CD4-positive, alpha-beta T cell treated with Interleukin-17A for 4 hours (primary cell): ENCODE measurements at places on chromosomes 3 and 15.

GRCh38 chr3:47047673-47048072 lies 68.2 kb downstream of the NBEAL2 start:
- DNase-seq = no peak

DNA sequence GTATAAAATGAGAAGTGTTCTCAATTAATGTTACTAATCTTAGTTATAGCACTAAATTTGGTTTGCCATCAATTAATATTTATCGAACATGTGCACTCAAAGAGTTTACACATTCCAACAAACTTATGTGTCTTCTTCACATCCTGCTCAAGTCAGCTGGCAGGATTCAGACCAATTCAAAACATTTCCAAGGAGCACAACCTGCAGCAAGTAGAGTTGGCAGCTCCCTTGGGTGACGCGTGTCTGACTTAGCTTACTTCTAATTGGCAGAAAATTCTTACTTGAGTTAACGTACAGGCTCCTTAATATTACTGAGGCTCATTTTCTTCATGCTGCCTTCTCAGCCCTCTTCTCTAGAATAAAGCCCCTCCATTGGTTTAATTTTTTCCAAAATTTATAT lies 110.4 kb upstream of the PFN2 start:
- DNase-seq = no peak

GRCh38 chr3:150783920-150784746 lies 21.2 kb upstream of the SIAH2 start:
- DNase-seq = no peak

DNA sequence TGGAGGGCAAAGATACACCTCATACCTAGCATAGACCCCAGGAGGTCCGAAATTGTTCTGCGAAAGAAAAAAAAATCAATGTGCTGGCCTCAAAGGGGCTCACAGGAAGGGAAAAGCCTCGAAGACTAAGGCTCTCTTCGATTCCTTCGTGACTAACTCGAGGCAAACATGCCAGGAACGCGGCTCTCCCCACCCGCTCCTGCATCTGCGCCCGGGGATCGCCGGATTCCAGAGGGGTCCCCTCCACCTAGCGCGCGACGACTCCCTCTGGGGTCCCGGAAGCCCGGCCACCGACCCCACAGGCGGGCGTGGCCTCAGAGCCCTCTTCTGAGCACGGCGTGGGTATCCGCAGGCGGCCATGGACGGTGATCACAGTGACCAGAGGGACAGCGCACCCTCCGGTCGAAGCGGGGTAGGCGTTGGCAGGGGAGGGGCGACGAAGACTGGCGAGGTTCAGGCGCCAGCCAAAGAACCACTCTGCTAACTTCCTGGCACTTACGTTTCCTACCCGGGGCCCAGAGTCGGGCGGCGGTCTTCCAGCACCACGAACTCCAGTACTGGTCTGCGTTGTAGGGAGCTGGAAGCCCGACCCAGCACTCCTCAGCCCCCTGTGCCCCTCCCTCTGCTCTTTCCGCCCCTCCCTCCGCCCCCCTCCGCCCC lies 515 bp upstream of the EIF3J start:
- no peak for DNase-seq

- DNase-seq = no peak
Measured at GRCh38 chr3:142628801-142629200, 32.6 kb downstream of the PLS1 start.

DNA sequence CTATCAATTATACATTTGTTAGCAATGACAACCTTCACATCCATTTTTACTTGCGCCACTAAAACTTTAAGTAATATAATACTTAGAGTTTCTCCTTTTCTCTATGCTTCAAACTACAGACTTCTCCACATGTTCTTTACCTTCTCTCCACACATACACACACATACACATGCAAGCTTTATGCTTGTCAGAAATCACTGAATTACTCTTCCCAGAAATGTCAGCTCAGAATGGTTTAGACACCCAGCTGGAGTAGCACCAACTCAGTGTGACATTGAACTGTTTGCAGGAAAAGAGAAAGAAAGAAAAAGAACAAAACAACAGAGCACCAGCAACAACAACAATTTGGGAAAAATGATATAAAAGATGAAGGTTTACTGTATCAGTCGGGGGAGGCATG lies 20.9 kb downstream of the CBLB start:
- DNase-seq = no peak

GRCh38 chr3:30708472-30708871 lies 102.1 kb downstream of the TGFBR2 start:
- no peak for DNase-seq

DNA sequence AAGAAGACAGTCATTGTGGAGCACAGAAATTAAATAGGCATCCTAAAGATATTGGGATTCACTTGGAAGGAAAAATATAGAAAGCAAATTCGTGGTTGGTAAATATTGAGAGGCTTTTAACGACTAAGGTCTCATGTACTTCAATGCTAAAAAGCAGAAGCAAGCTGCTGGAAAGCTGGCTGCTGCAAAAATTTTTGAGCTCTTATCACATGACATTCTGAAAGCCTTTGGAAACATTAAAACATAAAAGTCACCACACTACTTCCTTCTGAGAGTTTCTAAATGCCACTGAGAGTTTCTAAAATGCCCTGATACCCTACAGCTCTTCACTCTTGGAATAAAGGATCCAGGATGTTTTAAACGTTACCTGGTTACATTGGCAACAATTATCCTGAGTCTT lies 39.0 kb upstream of the CBLB start:
- no peak for DNase-seq
